ENCODE measurements at places on chromosomes 12 and 14.

- no peak for DNase-seq
Observed at GRCh38 chr12:81958406-81958805, 199.3 kb upstream of the PPFIA2 start.

DNA sequence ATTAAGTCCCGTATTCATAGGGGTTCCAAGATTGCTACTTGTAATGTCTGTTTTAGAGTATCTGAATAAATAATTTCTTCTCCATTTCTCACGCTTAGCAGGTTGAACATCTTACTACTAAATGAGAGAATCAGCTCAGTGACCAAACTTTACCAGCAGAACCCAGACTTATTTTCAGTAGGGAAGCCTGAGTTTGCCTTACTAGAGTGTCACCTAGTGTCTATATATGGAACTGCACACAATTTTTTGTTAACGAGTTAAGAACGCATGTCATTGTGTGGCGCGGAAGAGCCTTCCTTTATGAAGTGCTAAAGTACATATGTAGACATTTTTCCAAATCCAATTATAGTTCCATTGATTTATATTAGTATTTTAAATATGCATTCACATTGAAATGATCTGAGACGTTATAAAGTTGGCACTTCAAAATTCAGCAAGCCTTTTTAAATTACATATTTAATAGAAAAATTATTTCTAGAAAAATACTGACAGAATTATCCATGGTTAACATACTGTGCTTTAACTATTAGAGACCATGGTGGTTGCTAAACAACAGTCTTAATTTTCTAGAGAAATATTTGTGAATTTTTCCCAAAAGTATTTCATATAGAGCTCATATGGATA lies 88.3 kb downstream of the RPS29 start:
- DNase-seq = no peak

- no peak for DNase-seq
Observed at GRCh38 chr14:73283608-73284379, 46.5 kb downstream of the PAPLN start.

DNA sequence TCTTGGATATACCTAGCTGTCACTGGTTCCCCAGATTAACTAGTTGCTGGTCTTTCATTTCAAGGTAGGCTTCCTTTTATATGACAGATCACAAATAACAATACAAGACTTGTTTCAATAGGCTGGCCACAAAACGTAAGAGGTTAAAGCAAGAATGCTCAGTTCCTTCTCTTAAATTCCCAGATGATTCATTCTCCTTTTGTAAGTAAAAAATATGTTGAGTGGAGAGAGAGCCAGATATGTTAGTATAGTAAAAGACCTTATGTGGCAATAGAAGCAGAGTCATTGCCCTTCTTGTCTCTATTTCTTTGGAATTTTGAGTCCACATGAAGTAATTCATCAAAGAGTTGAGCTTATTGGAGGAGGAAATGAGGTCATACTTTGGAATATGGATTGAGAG lies 939.0 kb upstream of the ATXN7L3B start:
- no peak for DNase-seq

DNA sequence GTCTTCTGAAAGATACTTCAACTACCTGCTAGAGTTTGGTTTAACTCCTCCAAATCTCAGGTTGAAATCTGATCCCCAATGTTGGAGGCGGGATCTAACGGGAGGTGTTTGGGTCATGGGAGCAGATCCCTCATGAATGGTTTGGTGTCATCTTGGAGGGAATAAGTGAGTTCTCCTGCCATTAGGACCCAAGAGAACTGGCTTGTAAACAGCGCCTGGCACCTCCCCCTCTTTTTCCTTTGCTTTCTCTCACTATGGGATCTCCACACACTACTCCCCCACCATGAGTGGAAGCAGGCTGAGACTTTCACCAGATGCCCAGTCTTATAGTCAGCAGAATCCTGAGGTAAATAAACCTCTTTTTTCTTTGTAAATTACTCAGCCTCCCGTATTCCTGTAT lies 2.5 kb downstream of the CNIH1 start:
- no peak for DNase-seq

- no peak for DNase-seq
Observed at GRCh38 chr14:58946431-58946830, 242.0 kb upstream of the DAAM1 start.
